Right cardiac atrium (tissue), 5 donors: ENCODE measurements at places on chromosomes 5 and 9.
A peak's percentile ranks its signal among the peaks of the same experiment; 100 is the strongest.

DNA sequence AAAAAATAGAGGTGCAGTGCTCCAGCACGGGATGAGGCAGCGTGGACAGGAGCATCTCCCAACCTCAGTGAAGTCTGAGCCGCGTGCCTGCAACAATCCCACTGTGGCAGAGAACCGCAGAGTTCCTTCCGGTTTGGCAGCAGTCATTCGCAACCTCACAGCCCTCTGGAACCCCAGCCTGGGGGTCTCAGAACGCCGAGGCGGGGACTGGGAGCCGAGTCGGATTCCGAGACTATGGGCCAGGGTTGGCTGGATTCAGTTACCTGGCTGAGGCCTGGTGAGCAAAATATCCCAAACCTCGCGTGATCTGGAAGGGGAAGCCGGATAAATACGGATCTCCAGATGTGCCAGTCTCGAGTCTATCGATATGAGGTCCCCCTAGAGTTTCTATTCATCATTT lies 27.0 kb downstream of the CDKN2A start:
- DNase-seq, result no peak

DNA sequence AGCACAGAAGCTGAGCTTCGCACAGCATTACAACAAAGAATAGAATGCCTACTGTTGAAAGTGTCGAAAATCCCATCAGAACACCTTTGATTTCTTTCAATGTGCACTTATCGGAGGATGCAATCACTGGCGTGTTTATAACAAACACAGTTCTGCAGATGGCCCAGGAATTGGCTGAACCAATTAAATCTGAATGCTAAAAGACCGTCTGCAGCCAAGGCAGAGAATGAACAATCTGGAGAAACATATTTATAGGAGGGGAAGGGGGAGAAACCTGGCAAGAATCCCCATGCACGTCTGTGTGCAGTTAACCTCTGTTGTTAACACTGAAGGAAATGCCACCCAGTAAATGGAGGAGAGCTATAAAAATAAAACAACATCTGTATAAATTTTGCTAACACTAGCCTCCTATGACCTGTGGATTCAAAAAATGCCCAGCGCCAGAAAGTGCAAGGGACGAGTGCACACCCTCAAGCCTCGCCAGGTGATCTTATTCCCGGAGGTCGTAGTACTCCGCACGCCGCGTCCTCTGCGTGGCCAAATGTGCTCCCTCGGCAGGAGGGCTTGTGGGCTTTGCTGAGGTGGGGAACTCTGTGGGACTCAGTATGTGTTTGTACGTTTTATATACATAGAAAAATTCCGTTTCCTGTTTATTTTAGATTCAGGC lies 56.8 kb downstream of the PTCH1 start:
- DNase-seq, result no peak

DNA sequence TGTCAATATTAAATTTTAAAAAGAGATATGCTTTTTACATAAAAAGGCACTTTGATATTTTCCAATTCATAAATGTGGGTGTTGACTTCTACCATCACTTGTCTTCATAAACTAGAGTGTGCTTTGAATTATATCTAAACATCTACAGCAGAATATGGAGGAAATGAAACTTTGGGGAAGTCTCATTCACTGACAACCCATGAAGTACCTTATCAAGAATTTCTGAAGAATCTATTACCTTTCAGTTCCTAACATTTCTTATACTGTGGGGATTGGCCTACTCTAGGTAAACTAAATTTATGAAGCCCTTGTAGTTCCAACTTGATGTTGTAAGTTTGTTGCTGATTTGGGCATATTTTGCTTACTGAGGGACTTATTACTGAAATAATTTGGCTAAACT lies 81.9 kb downstream of the EMB start:
- no peak for DNase-seq

DNA sequence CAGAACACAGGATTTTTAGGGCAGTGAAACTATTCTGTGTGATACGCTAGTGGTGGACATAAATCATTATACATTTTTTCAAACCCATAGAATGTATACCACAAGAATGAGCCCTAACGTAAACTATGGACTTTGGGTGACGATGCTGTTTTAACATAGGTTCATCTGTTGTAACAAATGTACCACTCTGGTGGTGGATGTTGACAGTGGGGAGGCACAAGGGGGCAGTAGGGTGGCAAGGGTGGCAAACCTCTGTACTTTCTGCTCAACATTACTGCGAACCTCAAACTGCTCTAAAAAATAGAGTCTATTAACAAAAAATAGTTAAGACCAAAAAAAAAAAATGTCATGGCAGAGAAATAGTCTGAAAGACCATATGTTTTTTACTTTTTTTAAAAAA lies 9.1 kb upstream of the MVB12B start:
- no peak for DNase-seq

DNA sequence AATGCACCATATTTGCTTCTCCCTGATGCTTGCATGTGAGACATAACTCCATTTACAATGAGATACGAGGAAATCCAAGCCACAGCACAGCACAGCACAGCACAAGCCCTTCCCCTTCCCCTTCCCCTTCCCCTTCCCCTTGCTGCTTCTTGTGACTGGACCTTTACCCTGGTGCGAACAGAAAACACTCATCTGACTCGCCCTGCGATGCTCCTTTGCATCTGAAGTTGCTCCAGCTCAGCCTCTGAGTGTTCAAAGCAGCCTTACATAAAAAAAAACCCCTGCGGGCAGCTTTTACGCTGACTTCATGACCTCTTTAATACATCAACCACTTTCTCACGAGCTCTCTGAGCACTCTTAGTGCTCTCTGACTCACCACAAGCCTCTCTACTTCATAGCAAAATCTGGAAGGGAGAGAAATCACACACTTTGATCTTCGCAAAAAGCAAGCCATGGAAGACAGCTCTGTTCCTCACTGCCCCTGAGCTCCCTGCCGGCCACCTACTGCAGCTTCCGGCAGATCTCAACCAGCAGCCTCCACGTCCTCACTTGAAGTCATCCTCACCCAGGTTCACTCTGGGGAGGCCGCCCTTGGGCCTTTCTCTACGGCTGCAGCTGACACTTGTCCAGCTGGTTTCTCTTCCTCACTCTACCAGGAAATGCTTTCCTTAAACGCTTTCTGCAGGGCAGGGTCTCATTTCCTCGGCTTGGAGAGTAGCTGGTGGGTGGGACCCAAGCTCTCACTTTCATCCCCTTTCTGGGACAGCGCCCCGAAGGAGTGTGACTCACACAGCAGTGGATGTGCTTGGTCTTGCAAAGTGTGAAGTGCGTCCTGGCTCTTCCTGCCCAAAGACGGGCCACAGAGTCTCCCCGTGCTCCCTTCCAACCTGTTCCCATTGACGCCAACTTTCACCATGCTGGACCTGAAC lies 5.3 kb downstream of the SLC34A1 start:
- DNase-seq, result no peak

DNA sequence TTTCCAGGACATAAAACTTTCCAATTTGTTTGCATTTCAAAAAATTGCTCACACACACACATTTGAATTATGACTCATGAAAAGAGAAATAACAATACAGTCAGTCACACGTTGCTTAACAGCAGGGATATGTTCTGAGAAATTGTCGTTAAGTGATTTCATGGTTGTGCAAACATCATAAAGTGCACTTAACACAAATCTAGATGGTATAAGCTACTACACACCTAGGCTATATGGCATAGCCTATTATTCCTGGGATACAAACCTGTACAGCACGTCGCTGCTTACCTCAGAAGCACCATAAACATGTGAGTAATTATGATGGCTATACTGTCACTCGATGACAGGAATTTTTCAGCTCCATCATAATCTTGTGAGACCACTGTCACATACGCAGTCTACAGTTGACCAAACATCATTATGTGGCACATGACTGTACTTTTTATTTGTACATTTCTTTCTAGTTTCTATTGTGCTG lies 378.2 kb downstream of the ACTL7B start:
- no peak for DNase-seq

DNA sequence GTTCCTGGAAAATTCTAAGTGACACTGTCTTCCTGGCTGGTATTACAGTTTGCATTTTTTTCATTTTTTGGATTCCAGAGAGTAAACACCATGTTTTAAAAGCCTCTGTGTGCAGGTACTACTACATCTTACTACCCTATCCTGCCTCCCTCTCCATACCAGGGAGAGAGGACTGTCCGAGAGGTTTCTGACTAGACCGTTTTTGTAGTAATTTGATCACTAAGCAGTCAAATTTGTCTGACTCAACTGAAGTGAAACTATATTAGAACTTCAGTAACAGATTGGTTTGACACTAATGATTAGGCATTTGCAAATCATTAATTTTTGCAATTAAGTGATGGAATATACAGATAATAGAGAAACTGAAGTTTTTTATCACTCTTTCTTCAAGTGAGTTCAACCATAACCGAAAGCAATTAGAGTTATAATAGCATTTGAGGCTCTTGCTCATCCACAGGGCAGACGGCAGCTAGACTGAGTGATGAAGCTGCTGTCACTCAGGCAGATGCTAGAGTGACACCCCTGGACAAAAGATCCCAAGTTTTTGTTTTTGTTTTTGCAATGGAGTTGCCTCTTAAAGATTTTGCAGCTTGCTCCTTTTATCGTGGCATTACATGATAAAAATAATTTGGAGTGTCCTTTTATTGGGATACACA lies 44.3 kb downstream of the SMARCA2 start:
- DNase-seq, result no peak

DNA sequence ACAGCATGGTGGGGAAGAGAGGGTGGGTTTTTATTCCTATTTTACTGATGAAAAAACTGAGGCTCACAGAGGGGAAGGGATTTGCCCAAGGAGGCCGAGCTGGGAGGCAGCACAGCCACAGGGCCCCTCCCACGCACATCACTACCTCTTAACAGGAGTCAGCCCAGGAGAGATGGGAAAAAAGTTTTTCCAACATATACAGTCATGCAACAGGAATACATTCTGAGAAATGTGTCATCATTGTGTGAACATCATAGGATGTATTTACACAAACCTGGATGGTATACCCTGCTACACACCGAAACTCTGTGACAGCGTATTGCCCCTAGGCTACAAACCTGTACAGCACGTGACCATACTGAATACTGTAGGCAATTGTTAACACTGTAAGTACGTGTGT lies 11.6 kb downstream of the TRAF1 start:
- DNase-seq, result peak; percentile 27

- DNase-seq, result no peak
Measured at GRCh38 chr5:137856201-137856600, 11.5 kb upstream of the MYOT start.

DNA sequence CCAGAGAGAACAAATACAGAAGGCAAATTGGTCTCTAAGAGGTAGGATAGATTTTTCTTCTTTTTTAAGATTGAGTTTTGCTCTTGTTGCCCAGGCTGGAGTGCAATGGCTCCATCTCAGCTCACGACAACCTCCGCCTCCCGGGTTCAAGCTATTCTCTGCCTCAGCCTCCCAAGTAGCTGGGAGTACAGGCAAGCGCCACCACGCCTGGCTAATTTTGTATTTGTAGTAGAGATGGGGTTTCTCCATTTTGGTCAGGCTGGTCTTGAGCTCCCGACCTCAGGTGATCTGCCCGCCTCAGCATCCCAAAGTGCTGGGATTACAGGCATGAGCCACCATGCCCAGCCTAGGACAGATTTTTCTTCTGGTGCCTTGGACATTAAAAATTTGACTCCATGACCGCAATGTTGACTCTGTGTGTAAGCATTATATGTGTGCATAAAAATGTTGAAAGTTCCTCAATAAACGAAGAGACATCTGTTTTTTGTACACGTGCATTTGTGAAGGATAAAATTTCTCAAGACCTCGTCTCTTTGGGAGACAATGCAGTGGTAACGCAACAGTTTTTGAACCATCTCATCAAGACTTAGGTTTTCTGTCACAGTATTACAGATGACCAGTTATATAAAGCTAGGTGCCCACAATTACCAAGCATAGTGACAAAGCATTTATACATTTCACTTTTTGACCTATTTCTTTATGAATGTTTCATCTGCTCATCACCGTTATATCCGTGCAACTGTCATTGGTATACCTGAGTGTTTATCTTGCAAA lies 17.4 kb downstream of the VCP start:
- DNase-seq, result no peak

- DNase-seq, result no peak
Measured at GRCh38 chr9:124500796-124501611, 6.2 kb downstream of the NR5A1 start.

DNA sequence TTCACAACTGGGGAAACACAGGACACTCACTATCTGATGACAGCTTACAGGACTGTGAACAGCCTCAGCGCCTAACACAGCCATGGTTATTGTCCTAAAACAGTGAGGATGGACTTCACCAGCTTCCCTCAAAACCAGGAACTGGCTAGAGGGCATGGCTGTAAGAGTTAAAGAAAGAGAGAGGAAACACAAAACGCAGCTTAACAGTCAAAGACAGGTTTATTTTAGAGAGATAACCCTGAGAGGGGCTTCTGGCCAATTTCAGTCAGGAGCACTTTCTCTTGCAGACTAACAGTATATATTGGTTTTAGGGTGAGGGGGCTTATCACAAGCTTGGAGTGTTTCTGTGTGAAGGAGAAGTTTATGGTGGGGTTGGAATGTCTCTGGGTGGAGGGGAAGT lies 35.7 kb upstream of the RANBP17 start:
- DNase-seq, result no peak

GRCh38 chr9:133491656-133491925 lies 12.7 kb upstream of the SLC2A6 start:
- peak; percentile 57 for DNase-seq

- no peak for DNase-seq
Measured at GRCh38 chr5:6572086-6572824, 60.6 kb downstream of the NSUN2 start.

- no peak for DNase-seq
Measured at GRCh38 chr9:114437401-114437893, 49.7 kb upstream of the AKNA start.

- no peak for DNase-seq
Measured at GRCh38 chr5:118126159-118126558, 862.2 kb downstream of the DTWD2 start.

DNA sequence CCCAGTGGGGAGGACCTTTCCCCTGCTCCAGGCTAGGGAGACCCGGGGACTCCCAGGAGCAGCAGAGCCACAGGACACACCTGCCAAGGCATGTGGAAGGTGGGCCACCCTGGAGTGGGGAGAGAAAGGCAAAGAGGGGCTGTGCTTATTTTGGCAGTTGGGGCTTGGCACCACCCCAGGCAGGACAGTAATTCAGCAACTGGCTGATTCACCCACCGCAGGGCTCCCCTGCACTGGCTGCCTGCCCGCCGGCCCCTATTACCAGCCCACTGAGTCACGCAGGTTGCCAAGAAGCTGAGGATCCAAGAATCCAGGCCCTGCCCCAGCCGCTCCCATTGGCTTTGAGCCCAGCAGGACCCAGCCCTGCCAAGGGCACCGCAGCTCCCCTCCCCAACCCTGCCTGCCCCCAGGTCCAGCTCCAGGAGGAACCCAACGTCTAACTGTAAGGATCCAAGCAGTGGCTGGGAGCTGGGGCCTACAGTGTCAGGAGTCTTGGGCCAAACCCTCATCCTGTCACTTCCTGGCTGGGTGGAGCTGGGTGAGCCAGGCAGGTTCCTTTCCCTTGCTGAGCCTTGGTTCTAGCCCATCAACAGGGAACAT lies 14.2 kb upstream of the RALGDS start:
- peak; percentile 82 for DNase-seq

DNA sequence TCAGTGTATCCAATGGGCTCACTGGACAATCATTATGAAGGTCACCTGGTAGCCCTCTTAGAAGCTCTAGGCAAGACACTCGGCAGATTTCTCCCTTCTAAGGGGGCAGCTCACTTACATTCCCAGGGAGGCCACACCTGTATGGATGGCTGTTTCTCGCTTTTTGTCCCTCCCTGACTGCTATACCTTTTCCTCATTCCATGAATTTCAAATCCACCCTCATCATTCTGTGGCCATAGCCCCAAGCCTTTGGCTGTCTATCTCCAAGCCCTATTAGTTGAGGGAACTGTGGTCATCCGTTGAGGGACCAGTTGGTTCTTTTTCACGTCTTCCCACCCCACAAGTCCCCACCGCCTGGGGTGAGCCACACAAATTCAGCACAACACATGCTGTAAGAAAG lies 85.0 kb upstream of the RARS1 start:
- DNase-seq, result no peak
